Activated naive CD4-positive, alpha-beta T cell treated with Interleukin-2 at 50 U/mL for 16 hours (primary cell): ENCODE measurements at places on chromosomes 4 and X.

- no peak for DNase-seq
Measured at GRCh38 chrX:30220661-30221060, 5.3 kb downstream of the MAGEB2 start.

- DNase-seq: no peak
Measured at GRCh38 chrX:136030303-136031191, 45.3 kb downstream of the SLC9A6 start.

DNA sequence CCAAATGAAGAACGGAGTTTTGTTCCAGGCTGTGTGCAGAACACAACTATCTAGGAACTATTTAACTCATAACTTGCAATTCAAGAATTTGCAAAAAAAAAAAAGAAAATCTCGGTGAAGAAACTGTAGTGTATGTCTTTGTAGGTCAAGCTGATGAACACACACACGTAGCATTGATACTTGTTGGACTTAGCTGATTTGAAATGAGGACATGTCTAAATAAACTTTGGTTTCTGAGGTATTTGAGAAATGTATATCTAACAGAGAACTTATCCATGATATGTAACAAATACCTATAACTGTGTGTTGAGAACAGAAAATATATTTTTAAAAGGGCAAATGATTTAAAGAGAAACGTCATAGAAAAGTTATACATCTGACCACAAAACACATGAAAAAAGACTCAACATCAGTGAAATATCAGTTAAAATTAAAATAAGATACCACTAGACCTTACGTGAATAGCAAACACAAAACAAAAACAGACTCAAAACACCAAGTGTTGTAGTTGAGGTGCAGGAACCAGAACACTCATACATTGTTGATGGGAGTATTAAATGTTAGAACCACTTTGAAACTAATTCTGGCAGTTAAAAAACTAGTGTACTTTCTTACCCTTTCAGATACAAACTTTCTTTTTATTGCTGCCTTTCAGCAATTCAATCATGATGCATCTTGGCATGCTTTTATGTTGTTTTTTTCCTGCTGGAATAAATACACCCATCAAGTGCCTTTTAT is 1535.8 kb upstream of the PCDH10 start:
- DNase-seq: no peak

DNA sequence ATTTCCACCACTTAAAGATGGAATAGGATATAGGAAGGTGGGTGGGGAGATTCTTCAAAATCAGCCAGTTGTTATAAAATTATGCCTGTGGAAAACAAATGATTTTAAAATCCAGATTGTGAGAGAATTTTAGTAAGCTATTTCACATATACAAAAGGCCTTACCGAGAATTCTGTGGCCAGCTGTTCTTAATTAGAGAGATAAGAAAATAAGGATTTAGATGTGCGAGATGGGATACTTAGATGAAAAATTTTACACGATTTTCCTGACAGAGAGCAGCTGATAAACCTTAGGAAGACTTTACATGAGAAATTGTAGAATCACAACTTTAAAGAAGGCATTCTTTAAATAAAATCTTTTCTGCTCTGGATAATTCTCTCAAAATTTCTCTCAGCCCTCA is 94.5 kb upstream of the IQCM start:
- no peak for DNase-seq

GRCh38 chrX:12973561-12974304 is 1.2 kb upstream of the TMSB4X start:
- peak; percentile 48 for DNase-seq

GRCh38 chrX:46637938-46638337 is 64.4 kb downstream of the CHST7 start:
- peak; percentile 21 for DNase-seq

GRCh38 chr4:142840516-142841123 is 5.5 kb downstream of the INPP4B start:
- no peak for DNase-seq

DNA sequence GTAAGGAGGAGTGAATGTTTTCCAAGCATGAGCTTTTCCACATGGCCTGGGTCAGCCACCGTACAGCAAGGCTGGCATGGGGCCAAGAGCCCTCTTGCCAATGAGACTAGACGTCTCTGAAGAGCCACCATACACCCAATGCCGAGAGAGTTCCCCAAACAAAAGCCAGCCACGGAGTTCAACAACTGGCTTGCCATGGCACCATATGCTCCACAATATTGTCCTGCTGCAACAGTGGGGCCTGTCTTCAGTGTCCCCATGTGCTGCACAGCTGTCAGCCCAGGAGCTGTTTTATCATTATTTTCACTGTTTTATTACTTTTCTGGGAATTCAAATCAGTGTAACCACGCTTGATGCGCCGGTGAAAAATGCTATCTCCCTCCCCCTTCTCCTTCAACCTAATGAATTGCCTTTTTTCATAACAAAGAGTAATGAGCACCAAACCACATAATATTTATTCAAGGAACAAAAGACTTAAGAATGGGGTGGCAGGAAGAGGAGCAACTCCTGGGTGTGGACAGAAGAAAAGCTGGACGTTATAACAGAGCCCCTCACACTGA is 18.4 kb downstream of the MAML3 start:
- DNase-seq: no peak

- DNase-seq: no peak
Measured at GRCh38 chrX:109880629-109881028, 122.3 kb upstream of the TMEM164 start.

DNA sequence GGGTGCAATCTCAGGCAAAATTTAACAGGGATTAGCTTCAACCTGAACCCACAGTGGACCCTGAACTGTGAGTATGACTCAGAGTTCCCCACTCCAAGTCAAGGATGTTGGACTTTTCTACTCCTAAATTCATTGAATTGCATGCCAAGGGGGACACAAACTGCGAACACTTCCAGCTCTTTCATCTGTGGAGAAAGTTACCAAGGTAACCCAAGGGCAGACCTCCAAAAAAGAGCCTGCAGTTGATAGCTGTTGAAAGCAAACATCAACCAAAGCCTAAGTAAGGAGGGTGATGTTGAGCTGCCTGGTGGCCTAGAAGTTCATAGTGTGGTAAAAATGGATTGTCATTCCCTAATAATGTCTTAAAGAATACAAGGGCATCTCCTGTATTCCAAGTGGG is 1242.9 kb downstream of the C4orf33 start:
- no peak for DNase-seq

DNA sequence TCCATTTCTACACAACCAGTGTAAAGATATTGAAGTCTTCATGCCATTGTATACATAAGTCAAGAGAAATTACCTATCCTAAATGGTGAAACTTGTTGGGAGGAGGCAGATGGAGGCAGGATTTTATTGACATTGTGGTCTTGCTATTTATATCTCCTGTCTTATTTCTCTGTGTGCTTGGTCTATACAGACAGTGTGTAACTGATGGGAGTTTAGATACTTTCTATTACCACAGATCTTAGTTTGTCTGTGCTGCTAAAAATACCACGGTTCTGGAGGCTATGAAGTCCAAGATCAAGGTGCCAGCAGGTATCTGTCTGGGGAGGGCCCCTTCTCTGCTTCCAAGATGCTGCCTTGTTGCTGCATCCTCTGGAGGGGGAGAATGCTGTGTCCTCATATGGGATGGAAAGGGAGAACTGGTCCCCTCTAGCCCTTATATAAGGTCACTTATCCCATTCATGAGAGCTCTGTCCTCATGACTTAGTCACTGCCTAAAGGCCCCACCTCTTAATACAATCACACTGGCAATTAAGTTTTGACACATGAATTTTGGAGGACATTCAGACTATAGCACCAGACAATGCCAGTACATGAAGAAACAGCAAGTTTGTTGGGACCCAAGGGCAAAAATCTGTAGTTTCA is 62.4 kb downstream of the SYNPO2 start:
- DNase-seq: no peak

DNA sequence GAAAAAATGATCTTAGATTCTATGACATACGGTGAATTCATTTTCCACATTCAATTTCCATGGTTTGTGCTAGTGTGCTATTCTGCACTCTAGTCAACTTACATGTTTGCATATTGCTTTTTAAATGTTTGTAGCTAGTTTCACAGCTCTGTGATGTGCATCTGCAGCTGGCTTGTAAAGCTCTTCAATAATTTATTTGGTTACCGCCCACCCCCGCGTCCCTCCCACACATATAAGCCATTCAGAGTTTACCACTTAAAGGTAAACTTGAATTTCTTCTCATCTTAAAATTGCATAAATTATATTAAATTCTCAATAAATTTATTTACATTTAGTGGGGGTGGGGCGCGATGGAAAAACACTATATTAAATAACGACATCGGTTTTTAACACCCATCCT is 291 bp upstream of the NBDY start:
- peak; percentile 36 for DNase-seq

GRCh38 chr4:169800541-169800940 is 42.8 kb upstream of the HPF1 start:
- DNase-seq: no peak

- DNase-seq: no peak
Measured at GRCh38 chr4:153369021-153369420, 24.5 kb downstream of the MND1 start.
